AML-193 (cell line): ENCODE measurements at places on chromosomes 1 and 21.
A peak's percentile ranks its signal among the peaks of the same experiment; 100 is the strongest.

DNA sequence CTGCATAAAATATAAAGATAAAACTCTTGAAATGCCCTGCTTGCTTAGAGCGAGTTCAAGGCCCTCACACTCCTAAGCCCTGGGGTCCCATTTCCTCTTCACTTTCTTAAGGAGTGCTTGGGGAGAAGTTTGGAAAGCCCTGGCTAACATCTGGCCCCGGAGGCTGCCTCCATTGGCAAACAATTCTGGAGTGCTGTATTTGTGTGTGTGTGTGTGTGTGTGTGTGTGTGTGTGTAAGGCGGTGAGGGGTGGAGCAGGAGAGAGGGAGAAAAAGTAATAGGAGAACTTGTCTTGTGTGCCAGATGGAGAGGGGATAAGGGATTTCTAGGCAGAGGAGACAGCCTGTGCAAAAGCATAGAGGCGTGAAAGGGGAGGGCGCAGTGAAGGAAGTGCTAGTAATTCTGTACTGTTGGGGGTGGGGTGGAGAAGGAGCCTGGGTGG, 578 bp upstream of the TRIM62 start:
- DNase-seq: no peak

DNA sequence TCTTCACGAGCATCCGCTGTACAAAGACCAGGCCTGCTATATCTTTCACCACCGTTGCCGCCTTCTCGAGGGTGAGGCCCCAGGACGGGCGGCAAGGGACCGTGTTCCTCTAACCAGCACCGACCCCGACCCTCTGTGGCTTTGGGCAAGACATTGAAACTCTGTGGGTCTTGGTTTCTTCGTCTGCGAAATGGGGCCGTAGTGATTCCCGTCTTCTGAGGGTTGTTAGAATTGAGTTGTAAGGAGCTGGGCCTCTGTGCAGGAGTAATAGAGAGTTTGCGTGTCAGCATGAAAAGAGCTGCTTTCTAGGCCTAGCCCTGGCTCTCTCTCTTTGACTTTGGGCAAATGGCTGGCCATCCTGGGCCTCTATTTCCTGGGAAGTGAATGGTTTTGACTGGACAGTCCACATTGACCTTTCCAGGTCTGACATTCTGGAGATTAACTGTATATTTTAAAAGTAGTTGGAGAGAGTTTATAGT, 591 bp downstream of the MRPL37 start:
- DNase-seq: no peak

GRCh38 chr1:90501281-90501680, 215.8 kb downstream of the BARHL2 start:
- no peak for DNase-seq

- no peak for DNase-seq
Observed at GRCh38 chr1:157069601-157070000, 24.1 kb upstream of the ARHGEF11 start.

GRCh38 chr1:93447481-93448291, at the start of gene FNBP1L:
Gene FNBP1L, plus strand, starts transcription at chr1:93448118. Its CDS starts 164 bp downstream, at chr1:93448282.
- DNase-seq: no peak

DNA sequence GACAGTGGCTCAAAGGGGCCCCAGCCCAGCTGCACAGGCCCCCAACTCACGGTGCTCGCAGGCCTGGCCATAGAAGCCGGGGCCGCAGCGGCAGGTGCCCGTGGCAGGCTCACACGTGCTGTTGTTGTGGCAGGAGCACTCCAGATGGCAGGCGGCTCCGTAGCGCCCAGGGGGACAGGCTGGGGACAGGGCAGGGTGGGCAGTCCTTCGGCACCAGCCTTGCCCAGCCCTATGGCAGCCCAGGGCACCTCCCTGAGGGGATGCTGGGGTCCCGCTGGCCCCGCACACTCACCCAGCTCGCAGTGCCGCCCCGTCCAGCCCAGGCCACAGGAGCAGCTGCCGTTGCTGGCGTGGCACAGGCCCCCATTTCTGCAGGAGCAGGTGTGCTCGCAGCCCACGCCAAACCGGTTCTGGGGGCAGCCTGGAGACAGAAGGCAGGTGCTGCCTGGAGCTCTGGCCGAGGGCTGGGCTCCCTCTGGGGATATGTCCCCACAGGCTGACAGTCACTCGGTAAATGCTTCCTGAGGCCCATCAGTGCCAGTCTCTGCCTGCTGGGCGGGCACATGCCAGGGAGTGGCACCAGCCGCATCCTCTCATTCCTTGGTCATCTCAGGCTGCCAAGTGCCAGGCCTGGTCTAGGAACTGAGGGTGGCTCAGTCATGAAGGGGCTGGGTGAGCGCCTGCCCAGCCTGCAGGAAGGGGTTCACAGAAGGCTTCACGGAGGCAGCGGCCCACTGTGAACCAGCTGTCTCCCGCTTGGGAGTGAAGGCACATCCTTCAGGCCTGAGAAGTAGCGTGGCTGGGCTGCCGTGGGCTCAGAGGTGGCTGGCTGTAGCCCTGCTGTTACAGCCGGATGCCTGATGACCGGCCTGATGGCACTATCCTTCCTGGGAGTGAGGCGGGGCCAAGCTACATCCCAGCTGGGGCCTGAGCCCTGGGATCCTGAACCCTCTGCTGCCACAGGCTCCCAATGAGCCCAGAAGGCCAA, 40.1 kb downstream of the ARHGEF16 start:
- DNase-seq: no peak

DNA sequence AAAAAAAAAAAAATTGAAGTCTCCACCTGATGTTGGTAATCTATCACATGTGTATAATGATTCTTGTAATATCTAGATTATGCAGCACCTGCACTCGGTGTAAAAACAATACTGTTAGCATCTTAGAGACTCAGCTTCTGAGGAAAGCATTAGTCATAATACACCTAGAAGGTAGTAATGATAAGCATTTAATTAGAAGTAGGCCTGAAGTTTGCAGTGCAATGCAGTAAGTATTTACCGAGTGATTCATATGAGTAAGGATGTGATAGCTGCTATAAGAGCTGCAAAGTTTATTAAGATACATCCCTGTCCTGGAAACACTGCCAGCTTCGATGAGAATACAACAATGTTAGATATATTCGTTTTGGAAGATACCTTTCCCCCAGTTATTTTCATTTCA, 196.4 kb downstream of the GREM2 start:
- no peak for DNase-seq

GRCh38 chr1:109254621-109255096, 5.3 kb downstream of the CELSR2 start:
- no peak for DNase-seq

DNA sequence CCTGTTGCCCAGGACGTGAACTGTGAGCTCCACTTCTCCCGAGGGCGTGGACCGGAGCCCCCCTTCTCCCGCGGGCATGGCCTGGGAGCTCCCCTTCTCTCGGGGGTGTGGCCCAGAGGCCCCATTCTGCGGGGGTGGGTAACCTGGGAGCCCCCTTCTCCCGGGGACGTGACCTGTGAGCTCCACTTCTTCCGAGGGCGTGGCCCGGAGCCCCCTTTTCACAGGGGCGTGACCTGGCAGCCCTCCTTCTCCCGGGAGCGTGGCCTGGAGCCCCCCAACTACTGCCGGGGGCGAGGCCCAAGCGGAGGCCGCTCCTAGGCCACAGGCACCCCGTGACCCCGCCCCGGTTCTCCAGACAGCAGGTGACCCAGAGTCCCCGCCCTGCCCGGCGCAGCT, 320 bp downstream of the C1orf174 start:
- no peak for DNase-seq

GRCh38 chr1:246772686-246773085, 48.5 kb downstream of the SCCPDH start:
- DNase-seq: no peak

DNA sequence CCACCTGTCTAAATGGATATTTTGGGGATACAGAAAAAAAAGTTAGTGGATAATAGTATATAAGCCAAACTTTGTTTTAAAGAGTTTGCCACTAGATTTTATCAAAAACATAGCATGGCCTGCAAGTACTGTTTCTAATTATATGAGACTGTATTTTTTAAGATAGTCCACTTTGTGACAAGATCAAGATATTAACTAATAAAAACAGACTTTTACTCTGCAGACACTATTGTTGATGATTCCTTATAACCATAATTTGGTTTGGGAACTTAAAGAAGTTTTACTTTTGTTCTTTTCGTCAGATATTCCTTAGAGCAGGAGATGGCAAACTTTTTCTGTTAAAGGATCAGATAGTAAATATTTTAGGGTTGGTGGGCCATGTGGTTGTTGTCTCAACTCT, 36.4 kb downstream of the SMG7 start:
- DNase-seq: no peak

DNA sequence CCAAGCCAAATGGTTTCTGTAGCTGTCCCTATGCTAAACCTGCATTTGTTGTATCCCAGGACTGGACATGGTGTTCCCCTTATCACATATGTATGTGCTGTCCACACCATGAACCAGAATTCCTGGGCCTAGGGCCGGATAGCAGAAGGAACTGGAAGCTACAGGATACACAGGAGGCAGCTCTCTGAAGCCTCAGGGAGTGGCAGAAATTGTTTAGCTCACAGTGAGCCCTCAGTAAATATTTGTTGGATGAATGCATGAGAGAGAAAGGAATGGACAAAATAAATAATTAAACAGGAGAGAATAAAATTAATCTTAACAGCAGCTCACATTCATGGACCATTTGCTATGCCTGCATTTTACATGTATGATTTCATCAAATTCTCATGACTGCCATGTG, 2.1 kb downstream of the NIPAL3 start:
- no peak for DNase-seq

DNA sequence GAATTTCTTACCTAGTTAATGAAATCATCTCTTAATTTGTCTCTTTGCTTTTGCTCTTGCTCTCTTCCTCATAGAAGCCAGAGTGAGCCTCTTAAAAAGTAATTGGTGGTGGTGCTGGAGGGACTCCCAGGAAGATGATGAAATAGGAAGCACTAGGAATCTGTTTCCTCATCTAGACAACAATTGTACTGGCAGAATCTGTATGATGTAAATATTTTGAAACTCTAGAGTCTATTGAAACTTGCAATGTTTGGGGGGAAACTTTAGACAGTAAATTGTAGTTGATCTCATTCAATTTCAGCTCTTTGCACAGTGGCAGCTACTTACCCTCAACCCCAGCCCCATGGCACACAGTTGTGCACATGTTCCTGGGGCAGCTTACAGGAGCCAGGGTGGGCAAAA, 10.6 kb downstream of the RGSL1 start:
- peak; percentile 91 for DNase-seq

GRCh38 chr1:1272341-1273208, 1.1 kb downstream of the UBE2J2 start:
- DNase-seq: no peak

DNA sequence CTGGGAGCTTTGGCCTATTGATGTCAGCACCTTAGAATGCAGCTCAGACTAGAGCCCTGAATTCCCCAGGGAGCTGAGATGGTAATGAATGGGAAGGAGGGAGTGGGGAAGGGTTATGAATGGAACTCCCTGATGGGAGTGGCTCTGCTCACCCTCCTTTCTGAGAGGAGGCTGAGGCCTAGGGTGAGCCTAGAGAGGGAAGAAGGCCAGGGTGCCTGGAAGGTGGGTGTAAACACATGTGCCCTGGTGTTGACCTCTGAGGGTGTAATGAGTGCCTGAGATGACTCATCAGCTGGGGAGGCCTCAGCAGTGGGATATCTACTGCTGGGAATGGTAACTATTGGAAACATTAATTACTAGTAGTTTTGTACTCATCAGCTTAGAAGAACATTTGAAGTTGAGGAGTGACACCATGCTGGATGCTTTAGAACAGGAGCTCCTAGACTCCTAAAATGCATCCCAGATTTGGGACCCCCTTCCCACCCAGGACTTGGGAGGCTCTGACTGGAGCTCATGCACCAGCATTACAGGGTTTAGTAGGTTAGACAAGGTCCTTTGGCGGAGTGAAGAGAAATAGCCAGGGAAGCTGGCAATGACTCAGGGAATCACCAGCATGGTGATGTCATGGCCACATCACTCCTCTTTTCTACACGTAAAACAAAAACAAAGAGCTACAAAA, 16.0 kb upstream of the PIGV start:
- no peak for DNase-seq

DNA sequence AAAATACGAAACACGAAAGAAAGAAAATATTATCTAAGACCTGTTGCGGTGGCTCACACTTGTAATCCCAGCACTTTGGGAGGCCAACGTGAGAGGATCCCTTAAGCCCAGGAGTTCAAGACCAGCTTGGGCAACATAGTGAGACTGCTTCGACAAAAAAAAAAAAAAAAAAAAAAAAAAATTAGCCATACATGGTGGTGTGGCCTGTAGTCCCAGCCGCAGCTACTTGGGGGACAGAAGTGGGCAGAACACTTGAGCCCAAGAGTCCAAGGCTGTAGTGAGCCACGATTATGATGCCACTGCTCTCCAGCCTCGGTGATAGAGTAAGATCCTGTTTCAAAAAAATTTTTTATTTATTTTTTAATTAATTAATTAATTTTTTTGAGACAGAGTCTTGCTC, 1.5 kb upstream of the RAB13 start:
- DNase-seq: no peak

- no peak for DNase-seq
Observed at GRCh38 chr1:209692296-209692695, 12.3 kb upstream of the HSD11B1 start.

DNA sequence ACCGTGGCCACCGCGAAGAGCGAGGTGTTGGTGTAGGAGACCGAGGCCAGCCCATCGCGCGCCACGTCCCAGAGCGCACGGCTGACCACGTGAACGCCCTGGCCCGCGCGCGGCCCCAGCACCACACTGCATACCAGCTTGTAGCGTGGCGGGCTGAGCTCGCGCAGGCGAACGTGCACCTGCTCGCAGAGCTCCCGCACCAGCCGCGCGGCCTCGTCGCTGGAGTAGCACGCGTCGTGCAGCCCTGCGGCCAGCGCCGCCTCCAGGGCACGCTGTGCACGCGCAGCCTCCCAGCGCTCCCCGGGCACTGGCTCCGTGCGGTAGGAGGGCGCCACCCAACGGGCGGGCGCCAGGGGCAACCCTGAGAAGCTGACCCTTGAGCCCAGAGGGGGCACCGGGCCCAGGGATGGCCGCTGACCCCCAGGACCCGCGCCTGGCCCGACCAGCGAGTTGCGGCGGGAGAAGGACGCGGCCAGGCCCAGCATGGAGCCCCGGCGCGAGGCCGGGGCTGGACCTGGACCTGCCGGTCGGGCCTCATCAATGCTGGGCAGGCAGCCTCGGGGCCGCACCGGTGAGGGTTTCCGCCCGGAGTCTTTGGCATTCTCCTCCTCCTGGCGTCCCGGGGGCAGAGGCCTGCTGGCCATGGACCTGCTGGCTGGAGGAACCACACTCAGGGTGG, 987 bp downstream of the DYNLT4 start:
- DNase-seq: no peak

DNA sequence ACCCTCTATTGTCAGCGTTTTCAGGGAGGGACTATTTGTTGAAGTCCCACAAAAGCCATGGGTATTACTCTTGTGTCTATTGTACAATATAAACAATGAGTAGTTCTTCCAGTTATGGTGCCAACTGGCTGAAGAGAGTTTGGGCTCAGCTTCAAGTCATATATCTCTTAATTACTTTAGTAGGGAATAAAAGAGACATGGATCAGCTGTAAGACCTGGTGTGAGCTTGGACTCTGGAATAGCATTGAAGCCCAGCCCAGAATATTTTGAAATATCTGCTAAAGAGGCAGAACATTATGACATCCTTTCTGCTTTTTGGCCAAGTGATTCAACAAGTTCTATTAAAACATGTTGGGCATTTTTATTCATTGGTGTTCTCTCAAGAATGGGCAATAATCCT, 224.9 kb downstream of the BACH1 start:
- DNase-seq: no peak

GRCh38 chr1:220528679-220529501, 954 bp downstream of the MARK1 start:
- no peak for DNase-seq

GRCh38 chr1:213679153-213679552, 308.6 kb upstream of the PROX1 start:
- DNase-seq: no peak
